Mucosa of descending colon (tissue), 3 donors: ENCODE measurements at places on chromosomes 7 and 10.

GRCh38 chr10:14860791-14861190, 17.9 kb upstream of the SUV39H2 start:
- peak; percentile 79 for DNase-seq

DNA sequence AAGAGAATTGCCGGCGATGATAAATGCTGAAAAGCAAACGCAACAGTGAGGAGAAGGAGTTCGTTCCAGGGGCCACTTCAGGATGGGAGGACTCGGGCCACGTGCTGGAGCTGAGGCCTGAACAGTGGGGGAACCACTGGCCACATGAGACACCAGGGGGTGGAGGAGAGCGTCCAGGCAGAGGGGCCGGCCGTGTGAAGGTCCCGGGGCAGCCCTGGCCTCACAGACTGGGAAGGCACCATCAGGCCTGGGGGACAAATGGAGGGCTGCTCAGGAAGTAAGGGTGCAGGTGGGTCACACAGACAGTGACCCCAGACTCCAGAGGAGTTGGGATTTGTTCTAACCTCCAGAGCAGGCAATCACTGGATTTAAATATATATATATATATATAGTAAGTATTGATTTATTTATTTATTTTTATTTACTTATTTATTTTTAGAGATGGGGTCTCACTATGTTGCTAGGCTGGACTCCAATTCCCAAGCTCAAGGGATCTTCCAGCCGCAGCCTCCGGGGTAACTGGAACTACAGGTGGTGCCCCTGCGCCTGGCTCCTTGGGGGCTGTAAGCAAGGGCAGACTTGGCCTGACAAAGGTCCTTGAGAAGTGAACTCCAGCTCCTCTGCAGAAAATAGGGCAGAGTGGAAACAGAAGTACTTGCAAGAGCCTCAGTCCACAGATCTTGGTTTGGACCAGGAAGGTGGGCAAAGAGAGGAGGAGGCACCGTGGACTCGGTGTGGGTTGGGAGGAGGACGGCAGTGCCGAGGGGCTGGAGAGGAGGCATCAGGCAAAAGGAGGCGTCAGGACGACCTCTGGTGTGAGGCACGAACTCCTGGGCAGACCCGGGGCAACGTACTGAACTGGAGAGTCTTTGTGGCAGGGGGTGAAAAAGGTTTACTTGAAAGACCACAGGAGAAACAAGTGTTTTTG, 57.3 kb downstream of the TCERG1L start:
- DNase-seq: no peak

GRCh38 chr7:136027160-136027559, 50.0 kb upstream of the MTPN start:
- DNase-seq: no peak

DNA sequence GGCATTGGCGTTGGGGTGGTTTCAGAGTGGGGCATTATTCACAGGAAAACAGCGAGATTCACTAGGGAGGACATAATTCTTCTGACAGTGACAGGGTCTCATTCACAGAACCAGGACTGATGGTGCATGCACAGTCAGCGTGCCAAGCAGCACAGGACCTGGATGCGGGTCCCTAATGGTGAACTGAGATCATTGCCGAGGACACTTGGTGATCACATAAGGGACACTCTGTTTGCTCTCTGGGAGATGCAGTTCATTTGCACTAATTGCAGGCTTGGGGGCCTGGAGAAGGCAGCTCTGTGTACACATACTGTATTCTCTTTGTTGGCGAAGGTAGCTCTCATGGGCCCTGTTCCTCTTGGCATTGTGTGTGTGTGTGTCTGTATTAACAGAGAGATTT, 716.1 kb downstream of the PHTF2 start:
- no peak for DNase-seq

GRCh38 chr10:114245121-114245791, 6.2 kb downstream of the VWA2 start:
- DNase-seq: no peak

DNA sequence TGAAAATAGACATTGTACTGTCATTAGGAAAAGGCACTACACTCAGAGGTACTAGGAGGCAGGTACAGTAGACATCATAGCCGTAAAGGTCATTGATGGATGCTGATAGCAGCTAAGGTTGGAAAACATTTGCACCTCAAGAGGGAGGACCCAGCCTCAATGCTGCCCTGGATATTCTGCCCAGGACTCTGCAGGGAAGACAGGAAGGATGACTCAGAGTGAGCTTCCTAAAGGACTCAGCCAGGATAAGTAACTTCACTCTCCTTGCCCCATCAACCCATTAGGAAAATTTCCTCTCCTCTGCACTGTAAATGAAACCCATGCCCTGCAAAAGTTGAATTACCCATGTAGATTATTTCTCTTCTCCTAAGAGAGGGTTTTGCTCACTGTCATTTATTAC, 617.9 kb upstream of the MKI67 start:
- DNase-seq: no peak
